ENCODE measurements at places on chromosomes 11 and 22.

DNA sequence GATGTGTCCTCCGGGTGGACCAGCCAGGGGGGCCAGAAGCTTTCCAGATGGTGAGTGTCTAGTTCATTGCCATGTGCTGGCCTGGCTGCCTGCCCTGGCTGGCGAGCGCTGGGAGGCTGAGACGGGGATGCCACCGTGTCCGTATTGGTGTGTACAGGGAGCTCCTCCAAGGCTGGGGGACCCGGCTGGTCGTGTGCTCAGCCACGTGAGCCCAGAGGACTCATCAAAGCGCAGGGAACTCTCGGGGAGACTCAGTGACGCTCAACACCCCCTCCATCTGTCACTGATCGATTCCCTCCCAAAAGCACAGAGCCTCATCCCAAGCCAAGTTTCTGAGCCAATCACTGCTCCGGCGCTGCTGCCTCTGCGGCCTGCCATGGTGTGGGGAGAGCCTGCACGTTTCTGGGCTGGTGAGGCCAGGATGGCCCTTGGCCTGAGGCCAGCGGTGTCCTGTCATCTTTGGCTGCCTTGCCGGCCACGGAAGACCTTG, 423.7 kb downstream of the SHANK2 start:
- no peak for DNase-seq

DNA sequence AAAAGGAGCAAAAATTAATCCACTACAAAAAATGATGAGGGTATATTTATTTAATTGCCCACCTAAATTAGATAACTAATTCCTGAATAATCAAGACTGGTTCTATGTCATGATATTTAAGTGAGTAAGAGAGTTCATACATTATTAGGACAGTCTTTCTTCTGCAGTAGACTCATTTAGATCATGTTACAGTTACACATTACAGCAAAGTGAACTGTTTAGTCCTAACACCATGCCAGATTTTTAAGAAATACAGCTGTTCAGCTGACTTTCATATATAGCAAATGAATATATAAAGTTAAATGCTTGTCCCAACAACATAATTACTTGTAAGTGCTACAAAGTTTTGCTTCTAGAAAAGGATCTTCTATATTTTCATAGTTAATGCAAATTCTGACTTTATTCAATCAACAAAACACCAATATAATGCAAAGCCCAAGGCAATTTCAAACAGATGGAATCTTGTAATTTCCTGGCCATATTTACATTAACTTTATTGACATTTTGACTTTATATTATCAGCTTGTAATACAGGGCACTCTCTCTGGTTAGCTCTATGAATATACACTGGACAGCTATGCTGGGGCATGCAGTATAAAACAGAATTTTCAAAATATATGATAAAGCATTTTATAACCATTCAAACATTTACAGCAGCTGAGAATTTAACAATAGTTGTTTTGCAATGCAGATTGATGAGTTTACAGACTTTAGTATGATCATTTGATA, 45.7 kb upstream of the TP53AIP1 start:
- no peak for DNase-seq

DNA sequence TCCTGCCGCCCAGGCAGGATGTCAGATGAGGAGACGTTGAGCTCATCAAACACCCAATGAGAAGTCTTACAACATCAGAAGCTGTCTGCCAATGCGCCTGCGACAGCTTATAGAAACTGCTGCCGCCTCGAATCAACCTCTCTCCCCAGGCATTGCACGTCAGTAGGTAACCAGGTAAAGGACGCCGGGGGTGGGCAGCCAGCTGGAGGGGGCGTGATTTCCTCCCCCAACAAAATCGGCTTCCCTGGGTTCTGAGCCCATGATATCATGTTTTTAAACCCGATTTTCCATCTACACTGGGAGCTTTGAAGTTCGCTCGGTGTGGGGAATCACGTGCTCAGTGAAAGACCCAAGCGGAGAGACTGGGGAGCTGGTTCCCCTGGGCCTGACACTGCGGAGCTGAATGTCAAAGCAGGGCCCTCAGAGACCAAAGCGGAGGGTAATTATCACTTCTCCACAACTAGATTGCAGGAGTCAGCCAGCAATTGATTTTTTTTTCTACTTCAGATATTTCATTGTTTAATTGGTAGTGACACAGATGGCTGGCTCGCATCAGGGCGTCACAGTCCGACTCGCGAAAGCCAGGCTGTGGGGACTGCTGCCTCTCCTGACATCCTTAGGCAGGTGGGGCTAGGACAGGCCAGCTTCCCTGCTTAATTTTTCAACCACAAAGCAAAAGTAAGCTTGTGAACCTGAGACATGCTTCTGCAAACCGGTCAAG, 15.4 kb downstream of the FAM83F start:
- no peak for DNase-seq

DNA sequence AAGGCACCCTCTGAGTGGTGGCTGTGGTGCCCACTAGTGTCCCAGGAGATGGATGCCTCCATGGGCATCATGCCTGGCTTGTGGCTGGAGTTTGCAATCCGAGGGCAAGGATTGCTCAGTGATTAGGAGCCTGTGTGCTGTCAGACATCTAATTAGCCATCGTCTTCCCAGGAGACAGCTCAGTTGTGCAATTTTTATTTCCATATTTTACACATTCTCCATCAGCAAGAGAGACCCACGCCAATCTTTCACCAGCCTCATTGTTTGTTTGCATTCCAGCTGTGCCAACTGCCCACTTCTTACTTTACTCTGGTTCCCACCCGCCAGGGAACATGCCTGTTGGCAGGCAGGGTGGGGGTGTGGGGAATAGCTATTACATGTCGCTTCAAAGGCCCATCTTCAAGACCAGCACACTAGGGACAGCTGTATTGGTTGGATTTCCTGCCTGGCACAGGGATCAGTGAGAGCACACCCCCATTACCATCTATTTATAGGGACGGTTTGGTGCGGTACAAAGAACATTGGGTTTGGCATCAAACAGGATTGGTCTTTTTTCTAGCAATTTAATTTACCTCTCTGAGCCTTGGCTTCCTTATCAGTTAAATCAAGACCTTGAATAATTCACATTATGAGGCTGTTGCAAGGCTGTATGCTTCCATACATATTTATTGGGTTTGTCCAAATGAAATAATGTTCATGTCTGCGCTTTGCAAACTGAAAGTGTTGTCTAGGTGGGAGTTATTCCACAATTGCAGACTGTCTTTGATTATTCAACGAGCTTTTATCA, 80.7 kb upstream of the NAV2 start:
- peak; percentile 46 for DNase-seq

DNA sequence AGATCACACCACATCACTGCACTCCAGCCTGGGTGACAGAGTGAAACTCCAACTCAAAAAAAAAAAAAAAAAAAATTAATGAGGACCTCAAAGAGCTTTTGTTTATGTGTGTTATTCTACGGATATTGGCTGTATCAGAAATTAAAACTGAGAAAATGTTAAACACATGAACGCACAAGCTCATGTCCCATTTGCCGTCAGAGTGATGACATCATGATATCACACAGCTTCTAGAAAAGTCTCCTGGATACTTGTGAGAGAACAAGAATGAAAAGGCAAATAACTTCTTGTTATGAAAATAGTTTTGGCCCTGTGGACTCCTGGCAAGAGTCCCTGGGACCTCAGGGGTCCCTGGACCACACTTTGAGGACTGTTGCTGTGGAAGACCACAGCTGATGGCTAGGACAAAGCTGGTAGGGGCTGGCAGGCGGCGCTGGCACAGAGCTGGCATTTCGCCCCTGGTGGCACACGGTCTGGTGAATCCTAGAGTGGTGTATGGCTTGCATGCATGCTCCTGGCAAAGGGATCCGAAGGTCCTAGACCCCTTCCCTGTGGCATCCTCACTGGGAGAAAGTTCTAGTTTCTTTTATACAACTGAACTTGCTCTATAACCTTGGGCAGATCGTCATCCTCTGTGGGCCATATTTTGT, 73.7 kb downstream of the NAT10 start:
- no peak for DNase-seq

DNA sequence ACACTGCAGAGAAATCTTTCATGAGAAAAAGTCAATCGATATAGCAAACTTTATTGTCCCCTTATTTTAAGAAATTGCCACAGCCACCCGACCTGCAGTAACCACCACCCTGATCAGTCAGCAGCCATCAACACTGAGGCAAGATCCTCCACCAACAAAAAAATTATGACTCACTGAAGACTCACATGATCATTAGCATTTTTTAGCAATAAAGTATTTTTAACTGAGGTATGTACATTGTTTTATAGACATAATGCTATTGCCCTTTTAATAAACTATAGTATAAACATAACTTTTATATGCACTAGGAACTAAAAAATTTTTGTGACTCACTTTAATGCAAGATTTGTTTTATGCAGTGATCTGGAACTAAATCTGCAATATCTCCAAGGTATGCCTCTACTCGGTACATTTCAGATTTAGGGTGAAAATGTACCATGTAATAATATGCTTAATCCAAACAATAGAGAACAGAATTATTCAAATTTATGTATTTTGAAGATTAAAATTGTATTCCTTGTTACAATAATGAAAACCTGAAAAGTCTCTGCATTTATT, 79.2 kb upstream of the CEP126 start:
- peak; percentile 25 for DNase-seq

- DNase-seq, result no peak
These were observed 60.9 kb upstream of the TOP3B start for GRCh38 chr22:22043296-22044078.

GRCh38 chr11:86663761-86664160, 8.7 kb downstream of the ME3 start:
- DNase-seq, result no peak

- DNase-seq, result no peak
These were observed 38.8 kb downstream of the MICAL3 start for GRCh38 chr22:17985606-17986005.

GRCh38 chr11:123047266-123047946, 14.5 kb downstream of the HSPA8 start:
- DNase-seq, result no peak

DNA sequence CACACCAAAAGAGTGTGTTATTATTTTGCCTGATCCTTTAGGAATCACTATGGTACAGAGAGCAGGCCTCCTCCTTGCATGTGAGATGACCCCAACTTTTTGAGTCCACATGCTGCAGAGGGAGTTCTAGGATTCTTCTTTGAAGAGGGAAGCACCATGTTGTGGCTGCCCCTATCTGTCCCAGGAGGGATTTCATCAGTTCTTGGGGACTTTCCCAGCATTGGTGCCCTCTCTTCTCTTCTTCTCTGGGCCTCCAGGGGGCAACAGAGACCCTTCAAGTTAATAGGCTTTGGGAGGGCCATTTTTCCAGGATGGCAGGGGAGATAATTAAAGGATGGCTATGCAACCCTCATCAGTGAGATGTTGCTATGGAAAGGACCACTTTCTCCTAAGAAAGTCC, 3.6 kb downstream of the MMP1 start:
- peak; percentile 63 for DNase-seq

- peak; percentile 14 for DNase-seq
These were observed 14.9 kb downstream of the DAGLA start for GRCh38 chr11:61694946-61695706.

GRCh38 chr11:8806974-8807373, 104.0 kb upstream of the AKIP1 start:
- DNase-seq, result no peak

DNA sequence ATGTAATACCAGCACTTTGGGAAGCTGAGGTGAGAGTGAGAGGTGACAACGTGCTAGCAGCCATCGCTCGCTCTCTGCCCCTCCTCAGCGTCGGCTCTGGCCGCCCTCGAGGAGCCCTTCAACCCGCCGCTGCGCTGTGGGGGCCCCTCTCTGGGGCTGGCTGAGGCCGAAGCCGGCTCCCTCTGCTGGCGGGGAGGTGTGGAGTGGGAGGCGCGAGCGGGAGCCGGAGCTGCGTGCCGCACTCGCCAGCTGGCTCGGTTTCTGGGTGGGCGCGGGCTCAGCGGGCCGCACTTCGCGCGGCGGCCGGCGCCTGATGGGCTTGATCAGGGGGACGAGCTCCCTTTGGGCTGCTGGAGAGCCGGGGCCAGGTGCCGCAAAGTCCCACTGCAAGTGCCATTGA, 98.9 kb upstream of the UBASH3B start:
- peak; percentile 15 for DNase-seq

DNA sequence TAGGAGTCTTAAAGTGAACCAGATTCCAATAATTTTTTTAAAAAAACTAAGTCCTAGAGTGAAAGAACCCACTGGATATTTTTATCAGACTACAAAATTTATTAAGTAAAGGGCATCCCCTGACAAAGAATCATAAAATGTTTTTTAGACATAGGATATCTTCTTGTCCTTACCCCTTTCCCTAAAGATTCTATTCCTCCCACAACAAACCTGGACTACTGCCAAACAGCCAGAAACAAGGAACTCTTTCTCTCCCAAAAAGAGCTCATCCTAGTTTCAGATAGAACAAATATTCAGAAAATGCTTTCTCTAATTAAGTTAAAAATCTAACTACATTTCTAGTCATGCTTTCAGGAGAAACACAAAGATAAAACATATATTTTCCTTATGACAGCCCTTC, 327.1 kb downstream of the FAM181B start:
- no peak for DNase-seq

DNA sequence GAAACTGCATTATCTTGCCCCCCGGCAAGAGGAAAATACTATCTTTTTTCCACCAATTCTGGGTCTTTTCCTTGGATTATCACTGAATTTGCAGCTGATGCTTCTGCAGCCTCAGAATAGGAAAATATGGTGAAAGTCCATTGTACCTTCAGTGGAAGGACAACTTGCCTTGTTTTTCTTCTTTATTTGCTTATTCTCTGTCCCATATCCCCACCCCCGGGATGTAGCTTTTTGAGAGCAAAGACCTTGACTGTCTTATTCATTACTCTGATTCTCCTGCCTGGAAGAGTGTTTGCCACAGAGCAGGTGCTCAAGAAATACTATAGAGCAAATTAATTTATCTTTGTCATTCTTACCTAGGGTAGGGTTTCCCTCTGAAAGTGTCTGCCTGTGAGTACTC, 29.5 kb downstream of the UBASH3B start:
- no peak for DNase-seq

- DNase-seq, result no peak
These were observed 367.9 kb downstream of the MN1 start for GRCh38 chr22:27433585-27434190.

GRCh38 chr11:1754376-1755150, 4.2 kb upstream of the IFITM10 start:
- no peak for DNase-seq

- peak; percentile 34 for DNase-seq
These were observed 15.9 kb downstream of the FBLN1 start for GRCh38 chr22:45518580-45518991.

DNA sequence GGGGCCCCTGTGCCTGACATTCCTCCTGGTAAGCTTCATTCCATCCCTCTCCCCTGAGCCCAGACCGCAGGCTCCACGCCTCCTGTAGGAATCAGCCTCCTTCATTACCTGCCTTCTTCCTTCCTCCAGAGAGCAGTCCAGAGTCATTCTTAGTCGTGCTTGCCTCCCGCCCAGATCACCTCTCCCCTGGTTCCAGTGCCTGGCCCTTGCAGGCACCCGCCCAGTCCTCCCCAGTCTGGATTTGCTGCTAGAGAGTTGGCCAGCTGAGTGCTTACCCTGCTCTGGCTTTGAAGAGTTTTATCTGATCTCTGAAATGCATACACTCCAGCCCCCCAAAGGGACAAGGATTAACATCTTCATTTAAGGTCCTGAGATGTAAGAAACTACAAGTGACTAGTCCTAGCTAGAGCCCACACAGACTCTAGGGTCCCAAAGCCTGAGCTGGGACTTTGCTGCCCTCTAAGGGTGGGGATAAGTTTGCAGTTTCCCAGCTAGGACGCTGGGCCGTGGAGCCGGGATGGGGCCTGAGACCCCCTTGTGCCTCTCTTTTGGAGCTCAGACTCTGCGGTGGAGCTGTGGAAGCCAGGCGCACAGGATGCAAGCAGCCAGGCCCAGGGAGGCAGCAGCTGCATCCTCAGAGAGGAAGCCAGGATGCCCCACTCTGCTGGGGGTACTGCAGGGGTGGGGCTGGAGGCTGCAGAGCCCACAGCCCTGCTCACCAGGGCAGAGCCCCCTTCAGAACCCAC, 1.6 kb downstream of the NR1H3 start:
- DNase-seq, result peak; percentile 63

- peak; percentile 76 for DNase-seq
These were observed 21.5 kb downstream of the PICALM start for GRCh38 chr11:86047275-86047991.
